Activated T-cell treated with anti-CD3 and anti-CD28 coated beads, Interleukin-2, amount 50 U/mL, for 24 hours (primary cell): ENCODE measurements at places on chromosomes 11 and 22.
A peak's percentile ranks its signal among the peaks of the same experiment; 100 is the strongest.

- DNase-seq = no peak
Observed at GRCh38 chr11:12329169-12329568, 48.2 kb upstream of the PARVA start.

DNA sequence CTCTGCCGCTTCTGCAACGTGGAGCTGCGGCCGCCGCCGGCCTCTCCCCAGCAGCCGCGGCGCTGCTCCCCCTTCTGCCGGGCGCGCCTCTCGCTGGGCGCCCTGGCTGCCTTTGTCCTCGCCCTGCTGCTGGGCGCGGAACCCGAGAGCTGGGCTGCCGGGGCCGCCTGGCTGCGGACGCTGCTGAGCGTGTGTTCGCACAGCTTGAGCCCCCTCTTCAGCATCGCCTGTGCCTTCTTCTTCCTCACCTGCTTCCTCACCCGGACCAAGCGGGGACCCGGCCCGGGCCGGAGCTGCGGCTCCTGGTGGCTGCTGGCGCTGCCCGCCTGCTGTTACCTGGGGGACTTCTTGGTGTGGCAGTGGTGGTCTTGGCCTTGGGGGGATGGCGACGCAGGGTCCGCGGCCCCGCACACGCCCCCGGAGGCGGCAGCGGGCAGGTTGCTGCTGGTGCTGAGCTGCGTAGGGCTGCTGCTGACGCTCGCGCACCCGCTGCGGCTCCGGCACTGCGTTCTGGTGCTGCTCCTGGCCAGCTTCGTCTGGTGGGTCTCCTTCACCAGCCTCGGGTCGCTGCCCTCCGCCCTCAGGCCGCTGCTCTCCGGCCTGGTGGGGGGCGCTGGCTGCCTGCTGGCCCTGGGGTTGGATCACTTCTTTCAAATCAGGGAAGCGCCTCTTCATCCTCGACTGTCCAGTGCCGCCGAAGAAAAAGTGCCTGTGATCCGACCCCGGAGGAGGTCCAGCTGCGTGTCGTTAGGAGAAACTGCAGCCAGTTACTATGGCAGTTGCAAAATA lies 816 bp downstream of the PDE3B start:
- peak; percentile 77 for DNase-seq

GRCh38 chr11:104254347-104254746 lies 90.4 kb upstream of the PDGFD start:
- DNase-seq = peak; percentile 32

GRCh38 chr11:96306071-96306470 lies 36.9 kb downstream of the MAML2 start:
- DNase-seq = no peak

DNA sequence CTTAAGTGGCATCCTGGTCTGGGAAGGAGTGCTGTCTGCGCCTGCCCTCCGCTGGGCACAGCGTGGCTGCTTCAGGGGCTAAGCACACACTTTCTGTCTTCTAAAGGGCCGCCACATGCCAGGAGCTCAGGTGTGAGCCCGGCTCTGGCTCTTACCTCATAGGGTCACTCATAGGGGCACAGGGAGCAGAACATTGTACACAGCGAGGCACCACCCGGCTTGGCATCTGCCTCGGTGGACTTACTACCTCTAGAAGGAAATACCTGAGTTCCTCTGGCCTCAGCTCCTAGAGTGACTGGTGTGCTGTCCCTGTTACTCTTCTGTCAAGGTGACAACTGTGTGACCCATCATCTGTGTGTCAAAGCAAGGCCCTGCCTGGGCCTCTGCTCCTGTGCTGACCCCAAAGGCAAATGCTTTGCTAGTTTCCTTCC lies 13.4 kb downstream of the NEAT1 start:
- DNase-seq = no peak

DNA sequence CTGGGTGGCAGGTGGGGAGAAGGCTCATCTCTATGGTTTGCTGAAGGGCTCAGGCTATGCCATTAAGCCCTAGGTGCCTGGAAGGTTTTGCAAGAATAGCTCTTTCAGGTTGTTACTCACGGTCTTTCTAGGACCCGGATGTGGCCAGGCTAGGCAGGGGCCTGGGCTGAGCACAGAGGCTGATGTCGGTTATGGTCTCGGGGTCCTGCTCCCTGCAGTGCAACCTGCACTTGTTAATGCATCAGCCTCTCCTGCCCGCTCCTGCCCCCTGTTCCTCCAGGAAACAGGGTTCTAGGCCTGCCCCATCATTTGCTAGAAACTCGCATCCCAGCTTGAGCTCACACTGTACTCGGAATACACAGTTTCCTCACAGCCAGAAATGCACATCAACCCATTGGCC lies 79.1 kb upstream of the SLC22A12 start:
- DNase-seq = no peak

DNA sequence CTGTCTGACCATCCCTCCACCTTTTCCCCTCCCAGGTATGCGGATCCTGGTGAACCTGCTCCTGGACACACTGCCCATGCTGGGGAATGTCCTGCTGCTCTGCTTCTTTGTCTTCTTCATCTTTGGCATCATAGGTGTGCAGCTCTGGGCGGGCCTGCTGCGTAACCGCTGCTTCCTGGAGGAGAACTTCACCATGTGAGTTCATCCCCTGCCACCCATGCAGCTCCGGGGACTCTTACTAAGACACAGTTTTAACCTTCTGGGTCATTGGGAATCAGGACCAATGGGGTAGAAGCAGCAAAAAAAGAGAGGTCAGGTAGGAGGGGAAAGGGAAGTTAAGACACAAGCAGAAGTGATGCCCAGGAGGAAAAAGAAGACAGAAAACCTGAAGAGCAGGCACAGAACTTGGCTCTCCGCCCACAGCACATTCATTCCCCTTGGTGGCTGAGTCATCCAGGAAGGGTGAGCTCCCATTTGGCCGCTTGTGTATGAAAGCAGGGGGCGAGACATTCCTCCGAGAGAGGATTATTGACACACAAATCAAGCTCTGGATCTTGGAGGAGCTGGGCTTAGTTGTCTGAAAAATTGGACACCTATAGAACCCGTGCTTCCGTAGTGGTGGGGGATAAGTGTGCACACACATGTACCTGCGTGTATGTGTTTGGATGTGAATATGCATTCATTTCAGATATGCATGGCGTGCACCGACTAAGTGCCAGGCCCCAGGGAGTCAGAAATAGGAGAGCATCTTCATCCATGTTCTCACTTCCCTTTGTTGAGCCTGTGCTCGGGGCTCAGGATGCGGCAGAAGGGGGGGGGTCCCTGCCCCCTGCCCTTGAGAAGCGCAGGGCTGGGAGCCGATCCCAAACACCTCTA lies 64.2 kb downstream of the CACNA1I start:
- DNase-seq = no peak

DNA sequence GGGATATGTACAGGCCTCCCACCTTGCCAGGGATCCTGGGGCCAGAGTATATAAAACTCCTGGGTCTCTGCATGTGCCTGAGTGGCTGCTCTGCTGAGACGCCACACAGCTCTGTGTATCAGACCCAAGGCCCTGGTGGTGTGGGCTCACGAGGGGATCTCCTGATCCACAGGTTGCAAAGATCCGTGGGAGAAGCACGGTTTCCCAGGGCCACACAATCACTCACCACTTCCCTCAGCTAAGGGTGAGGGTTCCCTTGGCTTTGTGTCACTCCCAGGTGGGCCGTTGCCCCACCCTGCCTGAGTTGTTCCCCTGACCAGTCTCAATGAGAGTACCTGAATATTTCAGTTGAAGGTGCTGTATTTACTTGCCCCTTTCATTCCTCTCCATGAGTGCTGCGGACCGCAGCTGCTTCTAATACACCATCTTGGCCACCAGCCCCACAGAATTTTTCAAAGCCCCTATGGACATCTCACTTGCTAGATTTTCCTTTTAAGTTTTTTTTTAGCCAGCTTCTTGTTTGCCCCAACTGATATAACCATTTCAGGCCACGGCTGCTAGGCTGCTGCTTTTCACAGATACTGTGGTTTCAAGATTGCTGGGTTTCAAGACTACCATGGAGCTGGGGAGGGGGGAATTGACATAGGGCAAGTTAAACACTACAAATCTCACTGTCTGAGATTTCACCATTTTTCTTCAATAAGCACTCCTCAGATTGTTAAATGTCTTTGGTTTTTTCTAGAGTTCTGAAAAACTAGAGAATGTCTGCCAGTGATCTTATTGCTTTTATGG lies 13.7 kb upstream of the DEPDC7 start:
- no peak for DNase-seq

- DNase-seq = no peak
Observed at GRCh38 chr11:10113852-10114251, 180.2 kb downstream of the SBF2 start.

DNA sequence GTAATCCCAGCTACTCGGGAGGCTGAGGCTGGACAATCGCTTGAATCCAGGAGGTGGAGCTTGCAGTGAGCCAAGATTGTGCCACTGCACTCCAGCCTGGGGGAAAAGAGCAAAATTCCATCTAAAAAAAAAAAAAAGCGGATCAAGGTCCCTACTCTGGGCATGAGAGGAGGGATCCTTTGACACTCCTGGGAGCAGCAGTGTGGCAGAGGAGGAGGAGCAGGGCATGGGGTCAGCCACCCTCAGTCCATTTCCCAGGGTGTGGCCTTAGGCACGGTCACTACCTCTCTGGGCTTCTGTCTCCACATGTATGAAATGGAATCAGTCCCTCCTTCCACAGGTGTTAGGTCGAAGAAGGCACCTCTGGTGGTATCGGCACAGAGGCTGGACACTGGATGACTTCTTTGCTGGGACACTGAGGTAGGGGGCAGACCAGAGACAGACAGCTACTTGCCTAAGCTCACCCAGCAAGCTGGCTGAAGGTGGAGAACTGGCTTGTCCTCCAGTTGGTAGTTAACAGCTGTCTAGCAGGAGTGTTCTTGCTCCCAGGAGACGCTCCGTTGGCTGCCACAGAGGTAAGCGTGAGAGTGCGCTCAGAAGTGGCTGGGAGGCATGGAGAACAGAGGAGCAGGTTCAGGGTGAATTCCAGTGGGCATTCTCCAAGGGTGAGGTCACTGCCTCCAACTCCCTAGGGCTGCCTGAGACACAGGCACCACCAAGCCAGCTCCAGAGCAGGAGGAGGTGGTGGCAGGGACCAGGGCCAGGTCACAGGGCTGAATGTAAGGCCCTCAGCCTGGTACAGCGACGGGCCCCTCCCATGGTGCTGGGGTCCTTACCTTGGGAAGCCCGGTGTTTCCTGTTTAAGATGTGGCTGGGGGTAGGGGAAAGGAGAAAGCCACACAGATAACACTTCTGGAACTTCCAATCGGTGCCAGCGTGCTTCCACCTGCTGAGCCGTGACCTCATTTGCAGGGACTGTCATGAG lies 19.5 kb downstream of the TXN2 start:
- DNase-seq = no peak

- no peak for DNase-seq
Observed at GRCh38 chr22:33746501-33746928, 173.8 kb downstream of the LARGE1 start.

DNA sequence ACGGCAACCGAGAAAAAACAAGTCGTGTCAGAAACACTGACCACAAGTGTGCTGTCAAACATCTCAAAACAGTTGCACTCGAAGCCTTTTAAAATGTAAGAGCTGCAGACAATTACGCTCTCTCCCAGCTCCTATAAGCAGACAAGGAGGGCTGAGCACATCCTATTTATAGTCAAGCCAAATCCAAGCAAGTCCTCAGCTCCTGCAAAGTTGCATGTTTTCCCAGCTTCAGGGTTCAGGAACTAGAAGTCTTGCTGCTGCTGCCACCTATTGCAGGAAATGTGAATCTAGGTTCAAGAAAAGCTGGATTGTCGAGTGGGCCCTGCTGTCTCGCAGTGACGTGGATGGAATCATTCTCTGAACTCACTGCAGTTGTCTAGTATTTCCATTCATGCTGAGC lies 15.5 kb downstream of the EFCAB6 start:
- no peak for DNase-seq

GRCh38 chr11:695288-695537 lies 191 bp upstream of the DEAF1 start:
- DNase-seq = no peak

DNA sequence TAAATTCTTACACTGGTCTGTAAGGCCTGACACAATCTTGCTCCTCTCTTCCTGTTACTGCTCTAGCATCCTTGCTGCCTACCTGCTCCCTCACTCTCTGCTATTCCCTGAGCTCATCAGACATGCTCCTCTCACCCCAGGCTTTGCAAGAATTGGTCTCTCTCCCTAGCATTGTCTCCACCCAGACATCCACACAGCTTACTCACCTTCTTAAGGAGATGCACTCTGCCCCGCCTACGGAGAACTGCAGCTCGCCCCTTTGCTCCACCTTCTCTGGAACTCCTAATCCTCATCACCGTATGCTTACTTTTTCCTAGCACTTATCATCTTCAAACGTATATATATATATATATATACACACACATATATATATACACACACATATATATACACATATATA lies 23.3 kb upstream of the TMPRSS5 start:
- DNase-seq = no peak

GRCh38 chr11:1217151-1217550 lies 5.7 kb upstream of the MUC5B start:
- DNase-seq = no peak

- no peak for DNase-seq
Observed at GRCh38 chr11:118287006-118287405, 17.5 kb upstream of the CD3E start.

- no peak for DNase-seq
Observed at GRCh38 chr22:36467946-36468345, 13.5 kb downstream of the TXN2 start.

DNA sequence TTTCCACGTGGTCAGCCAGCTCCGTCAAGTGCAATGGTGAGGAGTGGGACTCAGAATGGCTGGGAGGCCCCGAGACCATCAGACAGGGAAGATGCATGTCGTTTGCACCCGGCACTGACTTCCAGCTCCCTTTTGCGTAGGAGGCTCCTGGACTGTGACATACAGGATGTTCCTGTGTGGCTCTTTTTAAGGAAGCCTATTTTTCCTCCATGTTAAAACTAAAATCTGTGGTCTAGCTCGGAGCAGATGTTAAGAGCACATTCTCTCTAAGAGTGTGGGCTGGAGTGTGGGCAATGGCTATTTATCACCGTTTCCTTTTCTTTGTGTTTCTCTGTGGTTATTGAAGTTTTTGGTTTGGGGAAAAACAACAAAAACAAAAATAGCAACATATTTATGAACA lies 40.9 kb upstream of the AMPD3 start:
- no peak for DNase-seq

- peak; percentile 88 for DNase-seq
Observed at GRCh38 chr11:60985991-60986915, 14.8 kb downstream of the CD6 start.

DNA sequence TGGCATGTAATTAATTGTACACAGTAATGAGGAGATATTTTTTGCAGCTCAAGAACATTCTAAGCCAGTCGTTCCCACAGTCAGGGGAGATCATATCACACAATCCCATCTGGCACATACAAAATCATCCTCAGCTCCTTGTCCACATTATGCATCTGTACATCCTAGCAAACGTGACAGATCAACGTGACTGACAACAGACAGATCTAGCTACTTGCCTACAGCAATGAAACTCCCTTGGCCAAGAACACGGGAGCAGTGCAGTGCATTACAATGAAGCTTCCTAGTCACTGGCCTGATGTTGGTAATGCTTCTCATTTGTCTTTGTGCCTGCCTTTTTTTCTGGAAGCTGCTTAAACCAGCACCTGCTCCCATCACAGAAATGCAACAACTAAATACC lies 24.5 kb upstream of the GUCY1A2 start:
- DNase-seq = no peak

GRCh38 chr11:14059491-14059890 lies 97.0 kb downstream of the SPON1 start:
- DNase-seq = no peak

- no peak for DNase-seq
Observed at GRCh38 chr11:23370580-23371275, 510.5 kb upstream of the CCDC179 start.
